ENCODE measurements at places on chromosomes 2 and 18. TPM values are rescaled to one million over a fixed set of nuclear protein-coding genes. Genes with fewer than 3 reads are reported as not detected.

C18orf54 gene
- total RNA-seq: 2.7 TPM

RNF25 gene
- total RNA-seq: 55.8 TPM

ALPI gene
- total RNA-seq: not detected

WNT10A gene
- 0.23 TPM for total RNA-seq

ERMN gene
- total RNA-seq: not detected

CIB4 gene
- total RNA-seq: 0.50 TPM
